Stimulated activated CD8-positive, alpha-beta memory T cell treated with anti-CD3 and anti-CD28 coated beads, Interleukin-4, amount 100 ng/mL, for 4 hours (primary cell): ENCODE measurements at places on chromosomes 2 and 18.

DNA sequence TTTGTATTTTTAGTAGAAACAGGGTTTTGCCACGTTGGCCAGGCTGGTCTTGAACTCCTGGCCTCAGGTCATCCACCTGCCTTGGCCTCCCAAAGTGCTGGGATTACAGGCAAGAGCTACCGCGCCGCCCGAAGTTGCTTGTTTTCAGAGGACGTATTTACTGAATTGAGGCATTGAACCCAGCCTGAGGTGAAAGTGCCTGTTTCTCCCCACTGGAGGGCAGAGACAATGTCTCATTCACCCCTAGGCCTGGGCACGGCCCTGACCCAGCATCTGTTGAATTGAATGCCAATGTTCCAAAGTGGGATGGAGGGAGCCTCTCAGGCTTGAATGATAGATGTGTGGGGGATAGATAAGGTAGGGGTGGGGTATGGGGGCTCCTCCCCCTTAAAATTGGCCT is 4.5 kb upstream of the TMBIM1 start:
- no peak for DNase-seq

GRCh38 chr18:21457179-21457535 is 143.3 kb downstream of the ESCO1 start:
- no peak for DNase-seq

GRCh38 chr18:51192696-51193095 is 4.8 kb downstream of the MEX3C start:
- DNase-seq = no peak

DNA sequence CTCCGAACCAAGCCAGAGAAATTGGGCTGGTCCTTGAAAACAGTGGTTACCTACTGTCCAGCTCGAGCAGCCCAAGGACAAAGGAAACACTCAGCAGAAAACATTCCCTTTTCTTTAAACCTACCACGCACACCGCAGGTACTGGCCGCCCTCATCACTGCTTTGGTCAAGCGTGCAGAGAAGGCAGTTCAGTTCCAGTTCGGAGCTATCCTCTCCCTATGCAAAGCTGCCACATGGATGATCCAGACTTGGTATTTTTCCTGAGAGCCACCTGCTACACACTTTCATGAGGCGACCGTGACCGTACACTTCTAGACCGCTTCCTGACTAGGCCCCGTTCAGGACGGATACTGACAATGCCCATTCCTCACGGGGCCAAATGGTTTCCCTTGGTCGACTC is 4.3 kb upstream of the POLR2D start:
- no peak for DNase-seq

DNA sequence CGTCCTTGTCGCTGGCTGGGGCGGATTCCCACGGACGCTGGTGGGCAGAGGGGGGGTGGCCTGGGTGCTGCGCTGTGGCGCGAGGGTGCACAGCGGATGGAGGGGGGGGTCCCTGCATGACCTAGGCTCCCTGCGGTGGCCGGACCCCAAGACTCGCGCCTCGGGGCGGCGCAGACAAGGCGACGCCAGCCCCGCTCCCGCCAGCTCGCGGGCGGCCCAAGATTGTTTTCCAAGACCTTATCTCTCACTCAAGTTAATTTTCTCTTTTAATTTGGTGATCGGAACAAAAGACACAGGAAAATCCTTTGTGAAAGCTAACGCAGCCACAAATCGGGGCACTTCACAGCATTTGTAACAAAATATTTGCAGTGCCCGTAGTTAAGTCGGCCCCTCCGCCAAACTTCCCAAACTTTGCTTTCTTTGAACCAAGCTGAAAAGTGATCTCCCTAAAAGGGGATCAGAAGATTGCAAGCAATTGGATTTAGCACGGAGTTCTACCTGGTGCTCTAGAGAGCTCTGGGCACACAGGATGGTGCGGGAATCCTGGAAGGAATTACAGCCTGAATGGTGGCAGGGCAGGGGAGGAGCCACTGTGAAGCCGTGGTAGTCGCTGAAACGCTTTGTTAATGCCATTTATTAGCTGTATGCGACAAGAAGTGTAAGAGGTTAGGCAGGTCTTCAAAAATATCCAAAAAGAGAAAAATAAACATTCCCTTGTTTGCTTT is 4.8 kb upstream of the ID2 start:
- DNase-seq = no peak

- no peak for DNase-seq
These were observed 64.6 kb downstream of the CD226 start for GRCh38 chr18:69882965-69883668.

GRCh38 chr2:177676636-177677035 is 284.1 kb downstream of the AGPS start:
- no peak for DNase-seq

- no peak for DNase-seq
These were observed 92.9 kb downstream of the TXNL1 start for GRCh38 chr18:56545464-56545863.

- DNase-seq = no peak
These were observed 284.8 kb downstream of the CELF4 start for GRCh38 chr18:37280701-37281393.

GRCh38 chr2:54073796-54074195 is 41.6 kb upstream of the ACYP2 start:
- DNase-seq = no peak
